ENCODE measurements at places on chromosomes 12 and 14. TPM values are rescaled to one million over a fixed set of nuclear protein-coding genes. Genes with fewer than 3 reads are reported as not detected.

The OVCH1 gene
- polyA plus RNA-seq: not detected

The HECTD1 gene
- 25.5 TPM for polyA plus RNA-seq

The TSPAN19 gene
- polyA plus RNA-seq: not detected

The RPGRIP1 gene
- not detected for polyA plus RNA-seq

The NGB gene
- not detected for polyA plus RNA-seq

The PRR4 gene
- 2.1 TPM for polyA plus RNA-seq

The MAP1LC3B2 gene
- 5.9 TPM for polyA plus RNA-seq

The STON2 gene
- not detected for polyA plus RNA-seq

The PPFIA2 gene
- polyA plus RNA-seq: not detected

The KRT71 gene
- polyA plus RNA-seq: not detected

The KRT77 gene
- 0.08 TPM for polyA plus RNA-seq

The PROX2 gene
- polyA plus RNA-seq: 0.05 TPM

The FGF23 gene
- polyA plus RNA-seq: not detected

The RNASE7 gene
- not detected for polyA plus RNA-seq

The HHIPL1 gene
- not detected for polyA plus RNA-seq

The GPR65 gene
- polyA plus RNA-seq: 7.6 TPM

The B4GALNT1 gene
- polyA plus RNA-seq: not detected

The ALDH2 gene
- polyA plus RNA-seq: 0.89 TPM

The ABCD2 gene
- 10.7 TPM for polyA plus RNA-seq

The BRF1 gene
- 7.1 TPM for polyA plus RNA-seq

The LPAR5 gene
- 6.9 TPM for polyA plus RNA-seq

The C1RL gene
- polyA plus RNA-seq: 2.9 TPM

The LTB4R gene
- 9.1 TPM for polyA plus RNA-seq

The CPNE6 gene
- polyA plus RNA-seq: not detected

The IL23A gene
- 25.2 TPM for polyA plus RNA-seq

The HNF1A gene
- not detected for polyA plus RNA-seq

The PNN gene
- 25.2 TPM for polyA plus RNA-seq

The TMCC3 gene
- not detected for polyA plus RNA-seq

The RNASE1 gene
- polyA plus RNA-seq: not detected

The SCNN1A gene
- 0.84 TPM for polyA plus RNA-seq

The SCAF11 gene
- polyA plus RNA-seq: 96.9 TPM

The SYT10 gene
- polyA plus RNA-seq: not detected

The PPM1H gene
- polyA plus RNA-seq: not detected

The PCED1B gene
- polyA plus RNA-seq: 147 TPM

The MYH6 gene
- not detected for polyA plus RNA-seq

The LTBR gene
- polyA plus RNA-seq: not detected

The AICDA gene
- not detected for polyA plus RNA-seq

The COQ5 gene
- 49.0 TPM for polyA plus RNA-seq

The DIO2 gene
- polyA plus RNA-seq: not detected

The CCND2 gene
- 57.3 TPM for polyA plus RNA-seq

The TSPAN8 gene
- polyA plus RNA-seq: not detected

The CDH24 gene
- polyA plus RNA-seq: 0.30 TPM

The SMARCC2 gene
- polyA plus RNA-seq: 88.9 TPM

The EML1 gene
- not detected for polyA plus RNA-seq

The SLC25A47 gene
- polyA plus RNA-seq: not detected

The RBP5 gene
- not detected for polyA plus RNA-seq

The RASSF9 gene
- polyA plus RNA-seq: not detected

The TAS2R14 gene
- 0.60 TPM for polyA plus RNA-seq

The LLPH gene
- polyA plus RNA-seq: 31.1 TPM

The KRT83 gene
- polyA plus RNA-seq: not detected
